ENCODE measurements at places on chromosomes 11 and 22.

DNA sequence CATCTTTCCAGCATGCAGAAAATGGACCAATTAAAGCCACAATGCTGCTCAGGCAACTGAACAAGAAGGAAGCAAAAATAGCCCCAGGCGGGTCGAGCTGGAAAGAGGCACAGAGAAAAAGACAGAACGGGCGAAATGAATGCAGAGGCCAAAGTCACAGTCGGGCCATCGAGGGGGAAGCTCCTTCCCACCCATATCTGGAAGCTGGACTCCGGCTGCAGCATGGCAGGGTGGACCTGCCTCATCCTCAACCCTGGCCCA, 58.6 kb upstream of the PRDM11 start:
- DNase-seq = no peak

- DNase-seq = no peak
Observed at GRCh38 chr22:38966380-38966702, 8.9 kb downstream of the APOBEC3A start.

GRCh38 chr11:72633068-72633467, 41.2 kb downstream of the PDE2A start:
- DNase-seq = no peak

GRCh38 chr11:112842151-112842550, 119.1 kb upstream of the NCAM1 start:
- peak; percentile 87 for DNase-seq

- DNase-seq = no peak
Observed at GRCh38 chr11:1920909-1921573, 1.5 kb downstream of the TNNT3 start.

DNA sequence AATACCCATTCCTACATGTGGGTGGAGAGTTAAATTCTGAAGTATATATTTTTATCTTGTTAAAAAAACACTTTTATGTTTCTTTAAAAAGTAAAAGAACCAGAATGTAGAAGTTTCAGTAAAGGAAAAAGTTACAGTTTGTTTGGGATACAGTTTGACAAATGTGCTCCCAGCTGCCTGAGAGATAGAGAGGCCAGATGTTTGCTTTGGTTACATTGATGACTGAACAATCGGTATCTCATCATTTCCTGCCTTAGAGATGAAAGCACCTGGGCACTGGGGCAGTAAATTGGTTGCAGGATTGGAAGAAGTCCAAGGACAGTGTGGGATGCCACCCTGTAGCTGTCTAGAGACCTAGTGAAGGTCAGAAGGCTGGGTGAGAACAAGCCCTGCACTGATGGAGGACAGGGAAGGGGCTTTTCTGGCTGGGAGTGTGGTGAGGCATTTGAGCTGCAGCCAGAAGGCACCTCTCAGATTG, 16.6 kb downstream of the MED15 start:
- no peak for DNase-seq

GRCh38 chr11:75369560-75370255, 18.2 kb upstream of the ARRB1 start:
- no peak for DNase-seq

- peak; percentile 86 for DNase-seq
Observed at GRCh38 chr11:10459029-10459970, 4.2 kb downstream of the AMPD3 start.

Data from esophagus muscularis mucosa (tissue), 4 donors.